ENCODE measurements at places on chromosomes 3 and 15.

DNA sequence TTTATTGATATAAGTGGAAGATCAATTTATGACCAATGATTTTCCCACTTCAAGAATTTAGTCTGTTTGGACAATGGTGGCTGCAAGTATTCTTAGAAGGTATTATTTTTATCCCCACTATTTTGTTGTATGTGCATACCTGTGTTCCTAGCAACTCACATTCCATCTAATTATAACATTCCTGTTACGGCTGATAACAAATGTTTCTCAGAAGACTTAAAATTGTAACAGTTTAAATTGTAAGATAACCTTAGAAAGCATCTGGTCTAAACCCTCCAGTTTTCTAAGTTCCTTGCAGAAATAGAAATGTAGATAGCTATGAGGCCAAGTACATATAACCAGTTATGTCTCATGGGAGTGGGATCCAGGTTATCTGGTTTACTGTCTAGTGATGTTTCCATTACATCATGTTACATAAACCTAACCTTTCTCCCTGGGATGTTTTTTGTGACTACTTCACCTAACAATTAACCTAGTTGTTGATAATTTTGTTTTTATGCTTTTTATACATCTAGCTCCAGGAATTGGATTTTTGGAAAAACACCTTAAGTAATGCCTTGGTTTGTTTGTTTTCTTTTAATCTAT, 11.1 kb upstream of the MFN1 start:
- DNase-seq = no peak

DNA sequence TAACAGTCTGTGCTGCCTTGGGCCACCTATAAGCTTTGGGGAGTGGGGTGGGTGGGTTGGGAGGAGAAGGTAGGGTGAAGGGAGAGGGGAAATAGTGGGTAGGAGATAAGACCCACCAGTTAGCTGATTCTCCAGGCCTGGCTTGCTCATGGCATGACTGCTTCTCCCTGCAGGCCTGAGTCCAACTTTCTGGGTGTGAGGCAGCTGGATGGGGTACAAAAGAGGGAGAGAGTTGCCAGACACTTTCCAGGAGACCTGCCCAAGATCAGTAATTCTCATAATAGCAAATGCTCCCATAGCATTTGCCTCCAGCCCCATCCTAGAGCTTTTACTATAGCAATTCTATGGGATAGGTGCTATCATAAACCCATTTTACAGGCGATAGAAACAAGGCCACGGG, 7.7 kb downstream of the CGNL1 start:
- DNase-seq = no peak

- no peak for DNase-seq
Measured at GRCh38 chr3:129461022-129461421, 21.0 kb downstream of the IFT122 start.

- no peak for DNase-seq
Measured at GRCh38 chr3:101146946-101147345, 153.7 kb upstream of the ABI3BP start.

GRCh38 chr3:29083676-29084075, 197.2 kb upstream of the RBMS3 start:
- DNase-seq = no peak

- DNase-seq = no peak
Measured at GRCh38 chr3:105801397-105801796, 67.4 kb downstream of the CBLB start.

GRCh38 chr3:31284776-31285175, 247.9 kb upstream of the STT3B start:
- no peak for DNase-seq

DNA sequence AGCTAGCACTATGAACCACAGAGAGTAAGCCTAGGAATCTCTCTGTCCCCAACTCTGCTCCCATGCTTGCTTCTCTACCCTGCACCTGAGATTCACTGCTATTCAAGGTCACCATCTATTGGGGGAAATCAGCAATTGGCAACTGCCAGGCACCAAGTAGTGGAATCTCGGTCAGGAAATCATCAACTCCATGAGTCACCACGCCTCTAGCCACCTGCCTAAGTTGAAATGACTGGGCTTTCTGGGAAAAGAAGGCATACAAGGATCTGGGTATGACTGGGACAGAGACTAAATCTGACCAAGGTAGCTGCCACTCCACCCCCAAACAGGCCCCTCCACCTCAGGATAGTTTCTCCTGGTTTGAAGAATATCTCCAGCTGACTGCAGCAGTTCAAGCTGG, 464.1 kb upstream of the CBLB start:
- DNase-seq = no peak

Measured in stimulated activated CD8-positive, alpha-beta memory T cell treated with anti-CD3 and anti-CD28 coated beads, Interleukin-7, amount 100 ng/mL, for 1 hour (primary cell).